ENCODE measurements at places on chromosomes 3 and 15.

DNA sequence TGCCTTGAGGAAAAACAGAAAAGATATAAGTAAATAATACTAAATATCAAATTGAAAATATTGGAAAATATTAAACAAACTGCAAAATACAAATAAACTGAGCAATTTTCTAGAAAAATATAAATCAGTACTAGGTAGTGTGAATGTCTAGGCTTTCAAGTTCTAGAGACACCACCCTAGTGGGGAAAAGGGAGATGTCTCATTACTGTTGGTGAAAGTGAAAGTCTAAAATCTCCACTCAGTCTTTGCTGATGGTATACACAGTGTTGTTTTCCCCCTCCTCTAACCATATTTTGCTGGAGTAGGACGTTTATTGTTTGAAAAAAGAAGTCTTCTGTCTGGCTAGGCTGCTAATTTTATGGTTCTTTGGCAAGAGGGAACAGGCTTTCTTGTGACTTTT lies 1368.9 kb downstream of the OTOL1 start:
- DNase-seq = no peak

GRCh38 chr15:88727439-88727838 lies 75.8 kb upstream of the ACAN start:
- no peak for DNase-seq

DNA sequence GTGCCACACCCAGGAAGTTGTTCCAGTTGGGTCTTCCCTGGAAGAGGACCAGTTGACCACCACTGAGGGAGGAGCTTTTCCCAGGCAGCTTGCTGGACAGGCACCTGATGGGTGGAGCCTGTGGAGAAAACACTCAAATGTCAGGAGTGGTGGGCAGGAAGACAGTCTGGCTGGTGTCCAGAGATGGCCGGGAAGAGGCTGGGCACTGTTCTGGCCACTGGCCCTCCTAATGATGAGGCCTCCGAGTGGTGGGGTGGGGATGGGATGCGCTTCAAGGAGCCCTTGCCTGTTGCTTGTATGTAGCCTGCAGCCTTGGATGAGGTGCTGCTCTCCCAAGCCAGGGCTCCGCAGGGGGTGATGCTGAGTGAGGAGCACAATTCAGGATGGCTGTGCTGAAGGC lies 12.3 kb downstream of the PLEKHO2 start:
- DNase-seq = no peak

- peak; percentile 60 for DNase-seq
Observed at GRCh38 chr3:27568393-27568792, 84.2 kb upstream of the SLC4A7 start.

GRCh38 chr3:39447637-39448483 lies 19.6 kb upstream of the MOBP start:
- peak; percentile 72 for DNase-seq

GRCh38 chr3:89947337-89947954 lies 840.0 kb downstream of the EPHA3 start:
- no peak for DNase-seq

GRCh38 chr3:53078656-53079055 lies 32.8 kb upstream of the SFMBT1 start:
- no peak for DNase-seq

GRCh38 chr3:101638261-101638745 lies 38.6 kb downstream of the ZBTB11 start:
- no peak for DNase-seq

DNA sequence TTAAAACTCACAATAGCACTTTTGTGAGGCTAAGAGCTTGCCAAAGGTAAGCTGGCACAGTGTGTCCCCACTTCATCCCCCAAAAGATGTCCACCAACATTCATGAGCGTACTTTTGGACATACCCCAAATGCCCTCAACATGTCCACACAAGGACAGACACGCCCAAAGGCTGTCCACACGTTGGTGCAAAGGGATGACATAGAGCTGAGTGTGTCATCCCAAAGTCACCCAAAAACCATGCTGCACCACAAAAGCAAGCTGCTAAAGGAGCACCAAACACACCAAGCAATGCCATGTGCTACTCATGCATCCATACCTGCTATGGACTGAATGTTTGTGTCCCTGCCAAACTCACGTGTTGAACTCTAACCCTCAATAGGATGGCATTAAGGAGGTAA lies 57.9 kb downstream of the KLF13 start:
- no peak for DNase-seq

DNA sequence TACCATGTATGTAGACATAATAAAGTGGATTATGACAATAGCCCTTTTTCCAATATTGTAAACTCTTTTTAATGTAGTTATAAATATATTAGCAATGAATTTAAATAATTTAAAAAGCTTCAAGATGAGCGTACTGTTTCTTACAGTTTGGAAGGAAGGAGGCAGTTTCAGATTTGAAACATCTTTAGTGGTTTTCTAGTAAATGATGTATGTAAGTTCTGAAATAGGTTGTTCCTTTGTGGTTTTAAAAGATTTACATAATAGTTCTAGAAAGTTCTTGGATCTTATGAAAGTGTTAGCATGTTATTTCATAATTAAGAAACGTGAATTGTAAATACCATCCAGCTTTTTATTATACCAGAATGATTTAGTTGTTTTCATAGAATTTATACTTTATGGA lies 16.0 kb downstream of the DNAJC19 start:
- DNase-seq = no peak

DNA sequence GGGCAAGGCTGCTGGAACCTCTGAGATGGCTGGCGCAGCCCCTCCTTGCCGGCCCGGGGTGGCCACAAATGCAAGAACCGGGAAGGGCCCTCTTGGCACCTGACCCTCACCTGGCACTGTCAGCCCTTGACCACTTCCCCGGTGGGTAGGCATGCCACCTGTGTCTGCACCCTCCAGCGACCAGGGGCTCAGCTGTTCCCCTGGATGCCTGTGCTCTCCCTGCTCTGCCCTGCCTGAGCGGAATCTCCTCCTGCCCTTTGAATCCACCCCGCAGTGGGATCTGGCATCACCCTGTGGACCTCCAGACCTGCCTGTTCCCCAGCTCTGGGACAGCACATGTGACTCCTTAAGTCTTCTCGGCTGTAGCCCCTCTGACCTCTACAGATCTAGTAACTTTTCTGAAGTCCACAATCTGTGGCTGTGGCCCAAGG lies 26.1 kb upstream of the FGD5 start:
- DNase-seq = no peak

DNA sequence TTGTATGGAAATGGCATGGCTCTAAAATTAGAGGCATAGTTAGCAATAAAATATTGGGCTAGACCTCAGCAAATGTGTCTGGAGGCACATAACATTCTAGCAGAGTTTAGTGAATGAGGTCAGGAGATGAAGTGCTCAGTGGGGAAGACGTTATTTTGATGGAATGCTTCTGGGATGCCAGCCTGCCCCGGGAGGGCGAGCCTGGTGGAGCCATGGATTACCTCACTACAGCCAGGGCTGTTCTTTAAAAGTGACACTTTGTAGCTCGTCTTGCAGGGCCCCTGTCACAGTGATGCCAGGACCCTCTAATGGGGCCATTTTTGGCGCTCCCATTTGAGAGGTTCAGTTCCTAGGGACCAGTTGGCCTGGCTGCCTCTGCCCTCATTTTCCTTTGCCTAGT lies 48.5 kb downstream of the PXYLP1 start:
- peak; percentile 34 for DNase-seq

GRCh38 chr3:53729618-53730017 lies 116.6 kb downstream of the CHDH start:
- DNase-seq = no peak

GRCh38 chr3:15164340-15164739 lies 41.7 kb upstream of the CAPN7 start:
- no peak for DNase-seq

DNA sequence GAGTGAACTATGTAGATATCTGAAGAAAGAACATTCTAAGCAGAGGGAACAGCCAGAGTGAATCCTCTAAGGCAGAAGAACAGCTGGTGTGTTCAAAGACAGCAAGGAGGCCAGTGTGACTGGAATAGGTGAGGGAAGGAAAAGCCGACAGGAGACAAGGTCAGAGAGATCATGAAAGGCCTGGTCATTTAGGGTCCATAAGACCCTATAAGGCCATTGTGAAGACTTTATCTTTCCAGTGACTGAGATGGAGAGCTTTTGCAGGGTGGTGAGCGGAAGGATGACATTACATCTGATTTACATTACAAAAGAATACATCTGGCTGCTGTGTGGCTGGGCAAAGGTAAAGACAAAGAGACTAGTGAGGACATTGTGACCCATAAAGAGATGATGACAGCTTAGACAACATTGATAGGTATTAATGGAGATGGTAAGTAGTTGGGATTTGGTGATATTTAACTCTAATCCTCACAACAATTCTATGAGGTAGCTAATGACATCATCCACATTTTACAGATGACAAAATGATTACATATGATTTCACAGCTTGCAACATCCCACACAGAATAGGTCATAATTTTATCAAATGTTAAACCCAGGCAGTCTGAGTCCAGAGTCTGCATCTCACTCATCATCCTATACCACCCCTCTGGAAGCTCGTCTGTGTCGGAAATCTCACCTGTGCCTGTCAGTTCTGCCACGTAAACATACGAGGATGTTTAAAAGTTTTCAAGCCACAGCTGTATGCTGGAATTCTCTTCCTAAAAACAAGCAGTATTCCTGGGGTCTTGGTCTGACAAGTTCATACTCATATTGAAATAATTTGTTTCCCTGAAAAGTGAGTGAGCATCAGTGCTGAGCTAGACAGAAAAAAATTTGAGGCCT lies 70.2 kb upstream of the PIK3R4 start:
- DNase-seq = no peak

- no peak for DNase-seq
Observed at GRCh38 chr3:187992609-187993008, 161.3 kb upstream of the LPP start.

DNA sequence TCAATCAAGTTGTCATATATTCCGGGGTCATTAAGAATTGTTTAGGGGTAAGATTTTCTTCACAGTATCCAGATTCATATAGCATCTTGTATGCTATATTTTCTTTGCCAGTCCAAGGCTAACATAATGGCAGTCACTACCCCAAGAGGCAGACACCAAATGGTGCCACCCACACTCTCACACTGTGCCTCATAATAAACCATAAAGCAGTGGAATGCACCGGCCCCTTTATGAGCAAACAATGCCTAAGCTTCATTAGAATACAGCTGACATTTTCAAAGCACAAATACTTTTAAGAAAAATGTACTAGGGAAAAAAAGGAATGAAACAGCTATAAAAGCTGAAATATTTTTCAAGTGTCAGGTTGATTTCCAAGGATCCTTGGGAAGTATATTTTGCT lies 121.6 kb downstream of the TFDP2 start:
- no peak for DNase-seq

DNA sequence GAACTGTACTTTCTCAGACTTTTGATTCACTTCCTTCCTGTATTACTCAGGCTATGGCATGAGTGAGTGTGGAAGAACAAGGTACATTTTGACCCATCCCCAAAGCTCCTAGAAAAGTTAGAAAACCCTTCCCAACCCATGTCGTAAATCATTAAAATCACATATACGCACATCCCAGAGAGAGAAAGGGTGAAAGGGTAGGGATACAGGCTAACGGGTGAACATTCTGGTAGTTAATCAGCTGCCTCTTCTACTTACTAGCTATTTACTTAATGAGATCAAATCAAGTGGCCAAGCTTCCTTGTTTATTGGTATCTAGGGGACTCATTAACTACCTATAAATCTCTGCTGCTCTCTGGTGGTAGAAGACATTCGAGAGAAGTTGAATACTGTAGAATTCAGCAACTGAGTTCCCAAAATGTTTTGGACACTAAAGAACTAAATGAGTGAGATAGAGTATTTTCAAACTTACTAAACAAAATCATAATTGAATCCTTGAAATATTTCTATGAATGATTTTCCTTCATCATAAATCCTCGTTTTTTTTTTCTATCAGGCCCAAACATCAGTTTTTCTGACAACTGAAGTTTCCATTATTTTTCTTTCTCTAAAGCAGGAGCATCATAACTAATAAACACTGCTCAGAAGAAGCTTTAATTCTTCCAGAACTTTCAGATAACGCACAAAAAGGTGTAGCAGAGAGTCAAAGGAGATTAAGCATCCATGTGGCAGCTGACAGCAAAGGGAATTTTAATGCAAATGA lies 124.2 kb downstream of the IMPG2 start:
- DNase-seq = peak; percentile 68

DNA sequence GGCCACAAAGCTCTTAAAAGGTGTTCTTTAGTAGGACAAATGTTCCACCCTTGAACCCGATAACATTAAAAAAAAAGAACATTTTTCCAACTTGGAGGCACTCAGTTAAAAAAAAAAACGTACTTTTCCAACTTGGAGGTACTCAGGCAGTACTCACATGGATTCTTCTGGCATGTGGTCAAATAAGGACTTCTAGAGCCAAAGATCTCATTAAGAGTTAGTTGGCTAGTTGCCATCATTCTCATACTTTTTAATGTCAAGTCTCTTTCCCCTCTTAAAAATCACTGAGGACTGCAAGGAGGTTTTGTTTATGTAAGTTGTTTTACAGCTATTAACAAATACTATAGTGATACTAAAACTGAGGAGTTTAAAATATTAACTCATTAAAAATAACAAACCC lies 101.0 kb downstream of the CADPS start:
- DNase-seq = no peak

DNA sequence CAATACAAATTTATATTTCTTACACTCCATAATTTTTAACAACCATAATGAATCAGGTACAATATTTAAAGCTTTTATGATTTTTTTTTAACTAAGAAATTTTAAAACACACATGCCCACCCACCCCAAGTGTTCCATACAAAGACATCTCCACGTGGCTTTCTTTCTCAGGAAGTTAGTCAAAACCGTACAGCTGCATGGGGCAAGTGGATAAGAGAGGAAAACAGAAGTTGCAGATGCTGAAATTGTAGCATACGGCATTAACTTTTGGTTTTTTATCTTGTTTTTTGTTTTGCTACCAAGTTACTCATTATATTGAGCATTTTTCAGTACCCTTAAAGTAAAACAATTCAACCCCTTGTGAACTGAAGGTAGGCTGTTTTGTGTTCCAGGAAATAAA lies 14.8 kb downstream of the GNB4 start:
- DNase-seq = no peak

- no peak for DNase-seq
Observed at GRCh38 chr15:66232267-66232625, 21.3 kb downstream of the MEGF11 start.

DNA sequence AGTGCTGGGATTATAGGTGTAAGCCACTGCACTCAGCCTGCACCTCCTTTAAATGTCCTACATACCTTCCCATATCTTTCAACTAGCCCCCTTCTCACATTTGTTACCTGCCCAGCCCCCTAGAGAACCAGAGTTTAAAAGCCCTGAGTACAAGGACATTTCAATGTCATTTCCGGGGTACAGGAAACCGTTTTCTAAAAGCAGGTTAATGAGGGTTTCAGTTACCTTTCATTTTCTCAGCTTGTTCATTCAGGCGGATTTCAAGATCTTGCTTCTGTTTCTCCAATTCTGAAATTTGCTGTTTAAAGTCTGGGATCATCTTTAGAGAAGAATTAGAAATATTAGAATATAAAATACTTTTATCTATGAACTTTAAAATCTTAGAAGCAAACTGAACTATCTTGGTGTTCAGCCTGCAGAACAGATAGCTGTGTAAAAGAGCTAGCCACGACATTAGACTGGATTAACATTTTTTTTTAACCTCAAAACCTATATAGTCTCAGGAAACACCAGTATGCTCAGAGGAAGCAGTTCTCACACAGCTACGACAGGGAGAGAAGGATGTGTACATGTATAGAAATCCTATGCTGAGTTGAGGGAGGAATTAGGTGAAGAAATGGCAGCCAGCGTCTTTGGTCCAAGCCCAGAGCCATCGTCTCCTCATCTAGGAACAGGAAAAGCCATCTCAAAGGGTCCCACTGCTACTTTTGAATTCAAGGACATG lies 29.9 kb upstream of the GNB5 start:
- DNase-seq = no peak

GRCh38 chr3:40690749-40691451 lies 166.1 kb downstream of the ZNF621 start:
- DNase-seq = peak; percentile 74

Measured in stromal cell of bone marrow (primary cell).